SHP77 (cell line): ENCODE measurements at places on chromosomes 5 and 9.

GRCh38 chr5:114649878-114650277, 288.0 kb downstream of the KCNN2 start:
- no peak for DNase-seq

GRCh38 chr9:99590410-99590809, 231.3 kb upstream of the NR4A3 start:
- no peak for DNase-seq

DNA sequence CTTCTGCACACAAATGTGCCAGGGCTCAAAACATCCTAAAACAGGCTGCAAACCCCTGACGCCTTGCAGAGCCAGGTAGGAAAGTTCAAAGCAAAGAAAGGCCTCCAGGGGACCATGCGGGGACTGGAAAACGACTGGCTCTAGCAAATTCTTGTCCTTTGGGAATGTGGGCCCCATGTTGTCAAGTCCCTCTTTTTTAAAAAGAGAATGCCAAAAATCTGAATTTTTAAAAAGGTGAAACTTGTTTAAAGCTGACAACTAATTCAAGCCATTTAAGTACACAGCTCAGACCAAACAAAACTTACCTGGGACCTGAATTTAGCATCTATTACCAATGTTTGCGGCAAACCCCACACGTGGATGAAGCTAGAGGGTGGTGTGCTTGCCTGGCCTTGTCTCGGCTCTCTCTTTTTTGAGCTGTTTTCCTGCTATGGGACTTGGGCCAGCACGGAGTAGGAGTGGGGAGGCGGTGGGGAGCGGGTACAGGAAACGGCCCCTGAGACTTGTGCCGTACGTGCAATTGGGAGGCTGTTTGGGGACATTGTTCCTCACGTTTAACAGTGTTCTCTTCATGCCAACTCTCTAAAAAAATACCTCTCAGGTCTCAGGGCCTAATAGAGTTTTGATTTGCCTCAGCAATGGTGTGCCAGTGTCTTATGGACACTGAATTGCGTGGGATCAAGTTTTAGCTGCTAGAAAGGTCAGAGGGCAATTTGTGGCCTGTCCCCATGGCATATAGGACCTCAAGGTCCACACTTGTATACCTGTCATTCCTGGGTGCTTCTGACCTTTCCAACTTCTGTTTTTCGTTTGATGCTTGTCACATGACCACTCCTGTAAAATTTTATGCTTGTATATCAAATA, 15.1 kb upstream of the PHF19 start:
- no peak for DNase-seq

DNA sequence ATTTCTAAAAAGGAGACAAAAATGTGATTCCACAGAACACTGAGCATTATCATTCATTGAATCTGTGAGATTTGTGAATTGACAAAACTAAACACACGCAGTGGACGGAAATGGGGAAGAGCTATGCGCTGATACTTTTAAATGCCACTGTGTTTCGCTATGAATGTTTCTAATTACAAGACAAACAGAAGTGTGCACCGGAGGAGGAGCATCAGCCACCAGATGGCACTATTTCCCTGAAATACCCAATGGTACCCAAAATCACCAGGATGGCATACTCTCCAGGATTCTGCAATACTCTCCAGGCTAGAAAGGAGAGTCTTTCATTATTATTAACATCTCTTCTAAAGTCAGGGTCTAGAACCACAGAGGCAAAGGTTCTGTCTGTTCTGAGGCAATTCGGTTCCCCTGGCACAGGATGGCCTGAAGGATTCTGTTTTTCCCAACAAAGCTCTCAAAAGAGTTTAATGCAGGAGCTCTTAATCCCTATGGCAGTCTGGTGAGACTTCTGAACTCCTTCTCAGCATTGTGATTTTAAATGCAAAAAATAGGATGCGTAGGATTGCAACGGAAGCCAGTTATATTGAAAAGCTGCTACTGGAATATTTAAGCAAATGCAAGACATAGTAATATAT, 13.8 kb upstream of the PUM3 start:
- peak; percentile 34 for DNase-seq

- DNase-seq: no peak
Measured at GRCh38 chr5:123131551-123132204, 42.6 kb downstream of the PRDM6 start.

DNA sequence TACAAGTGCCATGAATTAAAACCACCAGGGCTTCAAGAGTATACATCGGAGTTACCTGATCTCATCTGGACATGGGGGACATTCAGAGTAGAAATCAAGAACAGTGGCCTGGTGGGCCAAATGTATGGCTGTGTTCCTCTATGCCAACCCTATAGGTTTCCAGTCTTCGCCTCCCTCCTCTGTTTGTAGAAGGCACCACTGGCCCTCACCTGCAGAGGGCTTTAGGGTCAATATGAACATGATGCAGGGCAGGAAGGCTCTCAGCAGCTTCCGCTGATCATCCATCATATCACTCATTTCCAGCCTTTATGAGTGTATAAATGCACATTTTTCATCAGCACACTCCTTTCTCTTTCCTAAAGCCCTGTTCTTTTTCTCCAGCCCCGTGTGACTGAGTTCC, 555.5 kb upstream of the BRINP1 start:
- no peak for DNase-seq
